ENCODE measurements at places on chromosomes 11 and 22.

DNA sequence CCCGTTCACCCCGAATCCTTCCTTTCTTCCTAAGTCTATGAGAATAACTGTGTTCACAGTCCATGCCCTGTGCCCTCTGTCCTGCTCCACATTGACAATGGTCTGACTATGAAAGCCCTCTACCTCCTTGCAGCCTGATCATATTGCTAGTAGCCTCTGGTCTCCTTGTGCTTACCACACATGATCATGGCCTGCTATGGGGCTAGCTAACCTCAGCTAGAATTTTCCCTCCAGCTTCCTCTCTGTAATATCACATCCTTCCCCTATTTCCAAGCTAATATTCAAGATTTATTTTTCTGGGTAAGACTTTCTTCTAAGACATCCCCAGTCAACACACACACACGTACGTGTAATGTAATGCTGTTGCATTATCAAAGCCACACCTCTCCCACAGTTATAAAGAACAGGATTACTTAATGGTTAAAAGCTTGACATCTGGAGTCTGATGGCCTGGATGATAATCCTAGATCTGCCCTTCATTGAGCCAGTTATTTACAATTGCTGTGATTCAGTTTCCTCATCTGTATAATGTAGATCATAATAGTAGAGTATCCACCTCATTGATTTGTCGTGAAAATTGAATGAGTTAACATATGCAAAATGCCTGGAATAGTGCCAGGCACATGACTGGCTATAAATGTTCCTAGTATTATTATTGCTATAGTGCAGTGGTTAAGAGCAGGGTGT is 214.4 kb upstream of the BLID start:
- peak; percentile 89 for DNase-seq

DNA sequence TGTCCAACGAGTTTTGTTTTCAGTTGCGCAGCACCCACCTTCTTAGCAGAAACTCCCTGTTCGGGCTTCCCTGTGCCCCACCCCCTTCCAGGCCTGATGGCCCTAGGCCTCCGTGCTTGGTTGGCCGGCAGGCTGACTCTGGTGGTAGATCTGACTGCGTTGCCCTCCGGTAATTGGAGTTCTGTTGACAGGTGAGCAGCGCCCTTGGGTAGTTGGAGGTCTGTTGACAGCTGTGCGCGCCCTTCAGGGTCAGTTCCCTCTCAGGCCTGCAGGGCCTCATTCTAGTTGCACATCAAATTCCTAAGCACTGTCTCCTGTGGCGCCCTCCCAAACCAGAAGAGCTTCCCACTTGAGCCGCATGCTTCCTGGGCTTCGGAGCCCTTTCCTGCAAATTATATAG is 776 bp downstream of the DGCR6 start:
- DNase-seq: no peak

- DNase-seq: no peak
These were observed 2.0 kb downstream of the PDGFB start for GRCh38 chr22:39242595-39243438.

GRCh38 chr11:64403106-64403505 is 44.1 kb downstream of the RPS6KA4 start:
- DNase-seq: no peak

DNA sequence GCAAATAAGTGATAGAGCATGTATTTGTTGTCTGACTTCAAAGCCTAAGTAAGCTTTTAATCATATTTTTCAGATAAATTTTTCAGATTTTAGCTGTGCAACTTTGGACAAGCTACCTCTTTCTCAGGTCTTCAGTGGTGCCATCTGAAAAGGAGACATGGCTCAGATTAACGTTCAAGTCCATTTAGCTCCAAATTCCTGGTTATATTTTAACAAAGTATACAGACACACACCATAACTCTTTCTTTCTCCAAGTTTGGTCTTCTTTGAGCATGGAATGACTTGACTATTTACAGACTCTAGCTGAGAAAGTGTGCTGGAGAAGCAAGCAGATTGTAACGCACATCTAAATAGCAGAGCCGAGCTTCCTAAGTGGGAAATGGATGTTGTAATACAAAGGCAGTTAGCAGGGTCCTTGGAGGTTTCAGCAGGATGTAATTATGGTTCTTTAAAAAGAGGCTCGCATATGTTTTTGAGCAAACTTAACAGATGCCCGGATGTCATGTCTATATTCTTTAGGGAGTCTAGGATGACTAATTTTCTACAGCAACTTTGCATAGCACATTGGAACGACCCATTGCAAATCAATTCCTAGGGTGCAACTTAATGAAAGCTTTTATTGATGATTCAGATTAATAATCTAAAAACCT is 128.1 kb upstream of the E2F8 start:
- peak; percentile 14 for DNase-seq

DNA sequence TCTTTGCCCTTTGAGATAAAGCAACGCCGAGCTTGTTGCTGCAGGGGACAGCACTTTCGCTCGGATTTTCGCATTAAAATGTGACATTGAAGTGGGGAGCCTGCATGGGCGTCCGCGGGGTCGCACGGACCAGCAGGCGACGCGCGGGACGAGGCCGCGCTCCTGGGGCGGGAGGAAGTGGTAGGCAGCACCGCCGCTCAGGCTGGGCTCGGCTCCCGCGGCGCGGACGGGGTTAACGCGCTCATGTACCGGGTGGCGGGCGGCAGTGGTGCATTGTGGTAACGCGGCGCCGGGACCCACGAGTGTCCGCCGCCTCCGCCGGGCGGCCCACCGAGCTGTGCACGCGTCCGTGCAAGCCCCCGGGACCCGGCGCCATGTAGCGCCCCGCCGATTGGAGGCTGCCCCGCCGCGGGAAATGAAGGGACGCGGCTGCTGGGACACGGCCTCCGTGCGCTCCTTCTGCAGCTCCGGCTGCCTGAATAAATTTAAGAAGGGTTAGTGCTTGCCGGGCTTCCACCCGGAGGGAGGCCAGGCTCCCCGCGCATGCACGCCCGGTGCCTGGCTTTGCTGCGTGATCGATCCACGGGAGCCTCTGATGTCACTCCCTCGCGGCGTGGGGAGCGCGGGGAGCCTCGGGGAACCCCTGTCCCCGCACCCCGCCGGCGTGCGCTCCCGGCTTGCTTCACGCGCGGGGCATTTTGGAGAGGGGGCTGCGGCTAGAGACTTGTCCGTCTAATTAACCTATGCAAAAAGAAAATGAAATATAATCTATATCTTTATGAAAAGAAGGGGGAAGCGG is 127.7 kb downstream of the OSBP2 start:
- DNase-seq: no peak

GRCh38 chr11:70933981-70934583 is 318.3 kb downstream of the SHANK2 start:
- no peak for DNase-seq

- no peak for DNase-seq
These were observed 822 bp upstream of the COMT start for GRCh38 chr22:19940536-19941364.

DNA sequence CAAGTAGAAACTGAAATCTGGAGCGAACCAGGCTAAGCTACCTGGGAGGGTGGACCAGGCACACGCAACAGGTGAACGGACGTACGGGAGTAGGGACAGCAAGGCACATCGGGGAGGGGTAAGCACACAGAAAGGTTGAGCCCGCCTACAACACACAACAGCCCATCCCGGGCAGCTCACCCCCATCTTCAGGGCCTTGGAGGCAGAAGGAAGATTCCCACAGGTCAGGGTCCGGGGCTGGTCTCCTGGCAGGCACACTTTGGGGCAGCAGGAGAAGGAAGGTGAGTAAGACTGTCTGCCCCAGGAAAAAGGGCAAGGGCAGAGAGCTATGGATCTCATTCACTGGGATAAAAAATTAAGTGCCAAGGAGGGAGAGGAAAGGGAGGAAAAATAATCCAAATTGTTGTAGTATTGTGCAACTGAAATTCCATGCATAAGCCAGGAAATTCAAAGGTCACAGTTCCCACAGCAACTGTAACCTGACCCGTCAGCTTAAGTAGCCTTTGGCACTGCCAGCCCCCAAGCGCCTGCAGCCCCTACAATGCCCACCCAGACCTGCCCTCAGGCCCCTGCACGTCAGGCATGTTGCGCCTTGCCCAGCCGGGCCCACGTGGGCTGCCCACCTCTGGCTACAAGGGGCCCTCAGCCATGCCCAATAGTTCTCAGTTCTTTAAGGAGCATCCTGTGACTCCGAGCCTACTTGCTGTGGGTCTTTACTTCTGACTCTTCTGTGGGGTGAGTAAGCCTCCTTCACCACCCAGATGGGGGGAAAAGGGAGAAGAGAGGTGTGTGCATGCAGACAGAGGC is 51.8 kb downstream of the MICAL3 start:
- DNase-seq: peak; percentile 86

GRCh38 chr22:43000441-43001175 is 14.3 kb downstream of the PACSIN2 start:
- DNase-seq: peak; percentile 42

DNA sequence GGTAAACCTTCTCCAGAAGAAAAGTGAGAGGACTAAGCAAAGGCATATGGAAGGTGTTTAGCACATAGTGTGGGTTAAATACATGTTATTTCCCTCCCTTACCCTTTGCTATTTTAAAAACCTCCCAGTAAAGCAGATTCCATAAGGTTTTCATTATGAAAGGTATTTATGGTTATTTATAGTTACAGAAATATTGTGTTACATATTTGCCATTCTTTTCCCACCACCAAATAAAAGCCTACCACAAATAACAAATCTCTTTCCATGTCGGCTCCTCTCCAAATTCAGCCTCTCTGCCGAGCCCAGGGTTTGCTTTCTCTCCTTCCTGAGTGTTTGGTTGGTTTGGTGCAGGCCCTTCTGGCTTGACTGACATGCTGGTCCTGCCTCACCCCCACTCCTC is 64.4 kb downstream of the INSC start:
- DNase-seq: peak; percentile 19

GRCh38 chr11:86625981-86626380 is 46.4 kb downstream of the ME3 start:
- DNase-seq: no peak

GRCh38 chr11:13462311-13462900 is 616 bp downstream of the BTBD10 start:
- peak; percentile 18 for DNase-seq

GRCh38 chr22:49021131-49021925 is 806.3 kb downstream of the BRD1 start:
- no peak for DNase-seq

DNA sequence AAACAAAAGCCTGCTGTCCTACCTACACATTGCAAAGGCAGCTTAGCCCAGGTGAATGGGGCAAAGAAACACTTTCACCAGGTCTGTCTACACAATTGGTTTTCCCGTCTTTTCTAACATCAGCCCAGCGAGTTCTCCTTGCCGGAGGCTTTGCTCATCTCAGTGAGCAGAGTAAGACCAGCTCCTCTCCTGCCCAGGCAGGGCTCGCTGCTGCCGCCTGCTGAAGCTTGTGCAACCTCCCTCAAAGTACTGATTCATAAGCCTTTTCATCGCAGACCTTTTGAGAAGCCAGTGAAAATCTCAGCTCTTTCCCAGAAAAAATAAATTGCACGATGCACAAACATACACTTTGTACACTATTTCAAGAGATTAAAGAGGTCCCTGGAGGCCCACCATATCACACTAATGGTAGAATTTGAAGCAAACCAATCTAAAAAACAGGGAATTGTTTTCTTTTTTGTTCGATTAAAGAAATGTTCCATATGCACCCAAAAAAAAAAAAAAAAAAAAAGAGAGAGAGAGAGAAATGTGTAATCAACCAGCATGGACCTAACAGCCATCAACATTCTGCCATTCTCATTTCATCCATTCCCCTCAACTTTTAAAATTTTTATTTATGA is 328.1 kb upstream of the MPPED2 start:
- peak; percentile 64 for DNase-seq

- no peak for DNase-seq
These were observed 691 bp downstream of the CEP295 start for GRCh38 chr11:93662175-93662570.

DNA sequence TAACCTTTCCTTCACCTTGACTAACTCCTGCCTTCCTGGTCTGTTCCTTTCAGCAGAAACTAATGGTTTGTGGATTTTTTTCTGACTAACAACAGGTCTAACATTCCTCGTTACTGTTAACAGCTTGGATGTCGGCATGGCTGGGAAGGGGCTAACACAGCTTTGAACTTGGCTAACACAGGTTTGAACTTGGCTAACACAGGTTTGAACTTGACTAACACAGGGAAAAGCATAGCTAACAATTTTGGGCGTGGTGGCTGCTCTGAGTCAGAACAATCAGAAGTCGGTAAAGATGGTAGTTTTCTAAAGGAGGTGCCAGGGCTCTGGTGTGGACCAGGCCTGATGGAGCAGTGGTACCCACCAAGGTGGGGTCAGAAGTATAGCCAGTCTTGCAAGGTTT is 16.1 kb downstream of the MIAT start:
- peak; percentile 24 for DNase-seq

- DNase-seq: no peak
These were observed 29.8 kb upstream of the GRK3 start for GRCh38 chr22:25534724-25535123.

DNA sequence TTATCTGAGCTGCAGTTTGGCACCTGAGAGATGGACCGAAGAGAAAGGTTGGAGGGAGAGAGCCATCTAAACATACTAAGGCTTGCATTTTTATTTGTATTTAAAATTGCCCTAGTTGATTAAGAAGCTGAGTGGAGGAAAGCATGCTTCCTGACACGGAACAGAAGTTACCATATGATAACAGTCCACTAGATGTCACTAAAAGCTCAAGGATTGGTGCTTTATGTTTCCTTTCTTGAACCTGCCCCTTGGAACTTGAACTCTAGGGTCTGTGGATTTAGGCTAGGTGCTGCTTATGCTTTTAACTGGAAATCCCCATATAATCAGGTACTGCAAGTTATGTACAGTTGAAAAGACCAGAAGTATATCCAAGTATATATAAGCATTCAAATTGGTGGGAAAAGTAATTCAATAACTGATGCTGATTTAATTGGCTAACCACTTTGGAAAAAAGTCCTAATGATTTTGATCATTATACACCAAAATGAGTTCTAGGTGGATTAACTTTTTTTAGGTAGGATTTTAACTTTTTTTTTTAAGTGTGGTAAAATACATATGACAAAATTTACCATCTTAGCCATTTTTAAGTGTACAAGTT is 9.5 kb downstream of the RBMXL2 start:
- DNase-seq: peak; percentile 37

DNA sequence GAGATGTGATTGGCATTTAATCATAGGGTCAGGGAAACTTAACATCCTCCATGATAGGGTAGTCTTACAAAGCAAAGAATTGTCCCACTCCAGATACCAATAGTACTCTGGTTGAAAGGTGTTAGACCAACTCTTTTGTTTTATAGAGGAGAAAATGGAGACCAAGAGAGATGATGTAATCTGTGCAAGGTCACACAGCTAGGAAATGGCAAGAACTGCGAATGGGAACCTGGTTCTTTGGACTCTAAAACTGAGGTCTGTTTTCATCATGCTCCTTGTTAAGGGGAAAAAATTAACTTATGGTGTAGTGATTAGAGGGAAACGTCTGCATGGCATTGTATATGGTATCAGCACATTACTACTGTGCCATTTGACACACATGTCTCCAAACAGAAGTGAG is 171.1 kb downstream of the COMMD9 start:
- DNase-seq: no peak

- DNase-seq: peak; percentile 74
These were observed 35.3 kb downstream of the IL18 start for GRCh38 chr11:112128483-112129121.

DNA sequence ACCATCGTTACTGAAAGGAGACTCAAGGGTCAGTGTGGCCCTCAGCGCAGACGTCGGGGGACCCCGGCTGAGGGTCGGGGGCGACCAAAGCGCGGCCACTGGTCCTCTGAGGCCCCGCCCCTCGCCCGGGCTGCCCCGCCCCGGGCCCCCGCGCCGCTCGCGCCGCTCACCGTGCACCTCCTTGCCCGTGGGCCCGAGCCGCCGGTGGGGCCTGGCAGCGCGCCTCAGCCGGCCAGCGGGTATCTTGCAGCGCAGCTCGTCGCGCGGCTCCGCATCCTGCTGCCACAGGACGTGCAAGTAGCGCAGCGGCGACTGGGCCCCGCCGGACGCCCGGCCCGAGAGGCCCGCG is 419 bp downstream of the ANKRD54 start:
- no peak for DNase-seq

GRCh38 chr11:60280412-60280811 is at the start of gene MS4A4A:
Gene MS4A4A, plus strand, starts transcription at chr11:60280666. Its CDS starts 10 bp downstream, at chr11:60280676.
- DNase-seq: no peak

All from amniotic epithelial cell (primary cell).